Activated T-cell treated with anti-CD3 and anti-CD28 coated beads, Interleukin-2, amount 50 U/mL, for 24 hours (primary cell): ENCODE measurements at places on chromosomes 2 and 18.

DNA sequence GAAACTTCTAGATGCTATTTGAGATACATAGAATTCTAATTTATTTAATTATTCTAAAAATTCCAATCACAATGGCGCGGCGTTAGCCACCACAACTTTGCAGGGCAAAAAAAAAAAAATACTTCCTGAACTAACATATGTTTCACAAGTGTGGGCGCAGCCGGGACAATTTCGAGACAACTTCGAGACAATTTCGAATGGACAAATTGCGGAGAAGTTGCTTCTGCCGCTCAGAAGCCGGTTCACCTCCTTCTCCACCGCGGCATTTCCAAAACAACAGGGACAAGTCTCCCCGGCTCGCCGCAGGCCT, 842 bp downstream of the PAX3 start:
- DNase-seq = no peak

DNA sequence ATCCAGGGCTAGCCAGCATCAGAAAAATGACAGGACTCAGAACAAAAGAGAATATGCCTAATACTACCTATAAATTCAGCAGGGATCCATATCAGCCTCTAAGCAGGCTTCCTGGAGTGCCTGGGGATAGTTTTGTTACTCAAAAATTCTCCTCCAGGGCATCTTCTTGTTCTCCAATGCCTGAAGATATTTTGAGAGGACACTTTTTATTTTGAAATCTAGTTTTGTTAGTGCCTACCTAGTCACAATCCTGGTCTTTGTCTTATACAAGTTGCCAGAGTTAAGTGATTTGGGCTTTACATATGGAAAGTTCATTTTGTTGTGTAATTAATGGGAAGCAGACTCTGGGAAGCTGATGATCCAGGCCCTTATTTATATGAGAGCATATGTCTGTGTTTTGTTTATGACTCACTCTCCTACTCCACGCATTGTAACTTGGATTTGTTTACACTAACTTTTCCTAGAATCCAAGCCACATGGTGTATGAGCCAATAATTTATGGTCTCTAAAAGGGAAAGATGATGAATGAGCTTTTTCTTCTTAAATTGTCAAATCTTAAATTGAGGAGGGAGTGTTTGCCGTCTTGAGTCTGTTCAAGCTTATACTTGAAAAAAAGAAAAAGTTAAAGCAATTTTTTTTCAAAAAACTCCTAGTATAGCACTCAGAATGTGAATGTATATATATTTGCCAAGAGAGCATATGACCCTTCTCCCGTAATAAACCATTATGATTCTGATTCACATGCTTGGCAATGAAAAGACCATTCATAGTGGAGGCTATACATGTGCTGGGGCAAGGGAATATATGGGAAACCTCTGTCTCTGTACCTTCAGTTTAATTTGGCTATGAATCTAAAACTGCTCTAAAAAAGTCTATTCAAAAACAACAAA, 370.3 kb downstream of the SETBP1 start:
- no peak for DNase-seq

DNA sequence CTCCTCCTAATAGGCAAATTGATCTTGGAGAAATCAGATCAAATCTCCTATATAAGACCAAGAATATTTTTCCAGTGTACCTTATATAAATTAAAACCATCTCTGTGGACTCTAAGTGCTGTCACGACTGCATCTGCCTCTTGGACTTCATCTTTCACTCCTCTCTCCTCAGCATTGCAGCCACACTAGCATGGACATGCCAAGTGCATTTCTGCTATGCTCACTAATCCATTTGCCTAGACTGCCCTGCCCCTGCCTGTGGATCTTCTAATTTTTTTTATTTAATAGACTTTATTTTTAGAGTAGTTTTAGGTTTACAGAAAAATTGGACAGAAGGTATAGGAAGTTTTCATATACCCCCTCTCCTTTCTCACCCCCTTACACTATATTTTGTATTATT, 146.7 kb upstream of the VWC2L start:
- no peak for DNase-seq

DNA sequence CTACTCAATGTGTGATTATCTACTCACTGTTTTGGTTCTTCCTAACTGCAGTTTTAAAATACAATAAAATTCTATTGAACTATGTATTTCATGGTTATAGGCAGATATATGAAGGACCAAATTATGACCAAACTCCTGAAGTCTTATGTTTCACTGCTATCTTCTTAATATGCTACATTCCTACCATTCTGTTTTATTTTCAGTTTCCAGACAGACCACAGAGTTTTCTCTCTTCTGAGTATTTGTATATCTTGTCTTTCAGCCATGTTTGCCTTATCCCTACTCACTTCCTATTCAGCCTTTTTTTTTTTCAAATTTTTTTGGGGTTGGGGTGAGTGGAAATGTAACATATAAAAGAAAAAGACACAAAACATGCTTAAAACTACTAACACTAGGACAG, 6.3 kb downstream of the RFTN2 start:
- no peak for DNase-seq

DNA sequence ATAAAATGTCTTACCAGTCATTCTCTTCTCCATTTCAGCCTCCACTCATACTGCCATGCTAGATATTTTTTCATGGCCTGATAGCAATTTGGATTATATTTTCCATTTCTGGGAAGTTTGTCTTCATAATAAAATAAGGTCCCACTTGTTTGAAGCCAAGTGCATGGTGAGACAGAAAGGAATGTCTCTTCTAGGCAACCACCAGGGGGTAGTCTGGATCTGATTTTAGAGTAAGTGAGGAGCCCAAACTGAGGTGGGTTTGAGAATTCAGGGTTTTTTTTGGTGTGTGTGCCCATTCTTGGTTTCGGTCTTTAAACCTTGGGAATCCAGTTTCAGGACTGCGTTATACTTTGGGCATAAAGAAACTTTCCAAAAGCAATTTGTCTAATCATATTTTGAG, 315.5 kb downstream of the RPRM start:
- DNase-seq = no peak

DNA sequence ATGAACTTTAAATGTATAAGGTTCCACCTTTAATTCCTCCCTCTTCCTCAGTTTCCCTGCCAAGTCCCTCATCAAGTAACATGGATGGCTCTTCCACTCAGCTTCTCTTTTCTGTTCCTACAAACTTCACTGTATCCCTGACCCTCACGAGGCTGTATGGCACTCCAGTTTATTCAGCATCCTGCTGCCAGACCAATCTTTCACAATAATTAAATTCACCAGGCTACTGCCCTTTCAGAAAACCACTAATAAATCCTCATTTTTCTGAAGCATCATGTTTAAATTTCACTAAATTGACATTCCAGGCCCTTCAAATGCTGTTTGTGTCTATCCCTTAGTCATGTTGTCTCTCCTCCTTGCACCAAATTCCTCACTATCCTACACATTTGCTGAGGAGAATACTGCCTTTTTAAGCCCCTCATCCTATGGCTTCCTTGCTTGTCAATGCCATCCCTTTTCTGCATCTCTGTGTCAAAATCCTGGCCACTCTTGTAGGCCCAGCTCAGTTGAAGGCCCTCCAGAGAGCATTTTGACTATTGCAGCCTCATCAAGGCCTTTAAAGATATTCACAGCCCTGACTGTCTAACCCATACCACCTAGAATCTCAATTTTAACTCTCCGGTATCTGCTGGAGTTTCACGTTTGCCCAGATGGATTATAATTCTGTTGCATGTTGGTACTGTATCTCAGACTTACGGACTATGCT, 22.8 kb upstream of the ASNSD1 start:
- no peak for DNase-seq

- no peak for DNase-seq
These were observed 125.6 kb upstream of the HS6ST1 start for GRCh38 chr2:128444121-128444771.

GRCh38 chr2:201419057-201419635, 32.1 kb downstream of the TRAK2 start:
- no peak for DNase-seq

GRCh38 chr2:96207073-96207773, 1.4 kb downstream of the STARD7 start:
- DNase-seq = no peak

GRCh38 chr2:116706396-116706795, 1108.1 kb upstream of the DDX18 start:
- no peak for DNase-seq

DNA sequence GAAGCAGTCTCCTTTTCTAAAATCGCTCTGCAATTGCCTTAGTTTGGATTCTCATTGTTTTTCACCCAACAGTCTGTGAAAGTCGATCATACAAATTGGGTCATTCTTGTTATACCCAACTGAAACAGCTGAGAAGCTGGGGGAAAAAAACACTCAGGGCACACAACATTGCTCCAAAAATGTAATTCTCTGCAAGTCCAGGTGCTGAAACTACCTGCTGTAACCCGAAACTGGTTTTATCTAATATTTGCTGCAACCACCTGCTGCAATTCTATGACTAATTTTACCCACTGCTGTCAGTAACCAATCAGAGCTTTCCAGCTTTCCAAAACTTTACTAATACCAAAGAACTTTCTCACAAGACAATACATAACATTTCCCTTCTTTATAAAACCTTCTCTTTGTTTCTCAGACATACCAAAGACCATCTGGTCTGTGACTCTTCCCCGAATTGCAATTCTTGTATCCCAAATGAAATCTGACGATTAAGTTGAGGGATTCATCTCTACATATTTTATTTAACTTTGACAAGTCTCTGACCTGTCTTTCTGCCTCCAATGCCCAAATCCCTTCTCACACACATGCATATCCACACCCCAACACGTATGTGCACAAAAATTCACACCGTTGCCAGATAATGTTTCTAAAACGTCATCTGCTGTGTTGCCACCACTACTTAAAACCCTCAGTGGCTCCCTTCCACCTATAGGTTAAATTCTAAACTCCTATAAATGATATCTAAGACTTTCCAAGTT, 198.3 kb downstream of the PIEZO2 start:
- no peak for DNase-seq

DNA sequence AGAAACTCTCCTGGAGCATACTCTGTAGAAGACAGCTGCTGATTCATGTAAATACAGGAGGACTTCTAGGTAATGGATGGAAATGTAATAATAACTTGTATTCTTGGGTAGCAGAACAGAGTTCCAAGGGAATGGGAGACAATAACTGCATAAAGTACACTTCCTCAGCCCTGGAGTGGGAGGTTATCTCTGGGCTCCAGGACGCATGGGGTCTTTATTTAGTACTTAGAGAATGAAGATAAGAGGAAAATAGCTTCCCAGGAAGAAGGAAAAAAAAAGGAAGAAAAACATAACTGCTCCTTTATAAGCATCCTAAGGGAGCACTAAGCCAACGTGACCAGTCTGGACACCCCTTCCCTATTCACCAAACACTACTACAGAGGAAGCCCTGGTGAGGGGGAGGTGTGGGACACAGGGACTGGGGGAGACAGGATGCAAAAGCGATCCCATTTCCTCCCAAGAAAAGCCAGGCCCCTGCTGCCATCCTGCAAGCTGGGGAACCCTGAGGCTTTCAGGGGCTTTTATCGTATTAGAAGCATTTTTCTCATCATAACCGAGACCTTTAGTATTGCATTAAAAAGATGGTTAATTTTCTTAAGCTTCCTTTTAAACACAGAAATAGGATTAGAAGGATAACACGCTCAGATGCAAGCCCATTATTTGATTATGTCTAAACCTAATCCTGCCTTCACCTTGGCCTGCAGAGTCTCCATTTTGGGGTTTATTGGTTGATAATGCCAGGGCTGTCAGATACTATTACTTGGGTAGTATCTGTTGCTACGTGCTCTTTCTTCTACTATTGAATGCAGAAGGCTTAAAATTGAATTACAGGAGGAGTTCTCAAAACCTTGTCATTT, 78.5 kb downstream of the KLF7 start:
- no peak for DNase-seq

DNA sequence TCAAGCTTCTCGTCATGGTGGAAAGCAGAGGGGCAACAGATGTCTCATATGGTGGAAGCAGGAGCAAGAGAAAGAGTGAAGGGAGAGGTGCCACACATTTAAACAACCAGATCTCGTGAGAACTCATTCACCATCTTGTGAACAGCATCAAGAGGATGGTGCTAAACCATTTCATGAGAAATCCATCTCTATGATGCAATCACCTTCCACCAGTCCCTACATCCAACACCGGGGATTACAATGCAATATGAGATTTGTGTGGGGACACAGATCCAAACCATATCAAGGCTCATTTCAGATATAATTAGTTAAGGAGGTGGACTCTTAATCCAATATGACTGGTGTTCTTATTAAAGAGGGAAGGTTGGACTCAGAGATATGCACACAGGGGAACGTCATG, 272.8 kb downstream of the KCNS3 start:
- DNase-seq = no peak

GRCh38 chr2:240916571-240917008, 10.5 kb downstream of the CROCC2 start:
- DNase-seq = no peak

DNA sequence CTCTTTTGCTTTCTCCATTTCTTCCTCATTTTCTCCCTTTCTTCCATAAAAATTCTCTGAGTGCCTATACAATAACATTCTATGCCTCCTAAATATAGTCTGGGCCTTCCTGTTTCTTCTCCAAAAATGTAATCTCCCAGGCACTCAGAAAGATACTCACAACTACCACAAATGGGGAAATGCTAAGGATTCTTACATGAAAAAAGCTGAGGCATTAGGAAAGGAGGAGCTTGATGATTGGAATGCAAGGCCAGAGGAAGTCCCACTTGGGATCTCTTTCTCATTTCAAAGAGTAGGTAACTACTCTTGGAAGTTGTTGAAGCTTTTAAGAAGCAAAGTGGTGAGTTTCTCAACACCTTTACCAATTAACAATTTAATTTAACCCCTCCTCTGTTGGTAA, 3.4 kb downstream of the VSNL1 start:
- DNase-seq = no peak

DNA sequence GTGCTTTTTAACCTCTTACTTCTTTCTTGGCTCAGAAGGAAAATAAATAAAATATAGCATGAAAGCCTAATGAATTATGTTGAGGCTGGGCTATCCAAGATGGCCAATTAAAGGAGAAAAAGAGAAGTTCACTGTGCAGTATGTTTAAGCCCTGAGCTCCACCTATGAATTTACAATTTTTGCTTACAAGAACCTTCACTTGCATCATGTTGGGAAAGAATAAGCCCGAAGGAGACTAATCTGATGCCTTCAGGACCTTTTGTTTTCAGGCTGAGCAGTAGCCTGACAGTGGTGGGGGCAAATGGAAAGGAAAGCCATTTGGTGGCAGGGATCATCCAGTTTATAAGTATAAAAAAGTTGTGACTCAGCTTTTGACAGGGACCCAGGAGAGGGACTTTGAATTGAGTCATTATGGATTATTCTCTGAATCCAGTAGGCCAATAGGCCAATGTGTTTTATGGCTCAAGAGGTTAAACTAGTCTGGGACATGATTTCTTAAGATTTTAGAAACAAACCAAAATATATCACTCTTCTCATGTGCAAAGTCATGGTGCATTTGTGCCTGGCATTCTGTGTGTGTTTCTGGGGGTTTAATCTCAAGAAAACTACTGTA, 56.9 kb downstream of the E2F6 start:
- DNase-seq = no peak
